GM23338 (cell line): ENCODE measurements at places on chromosomes 16 and 17. TPM values are rescaled to one million over a fixed set of nuclear protein-coding genes. Genes with fewer than 3 reads are reported as not detected.

WDR81 gene
- total RNA-seq: 14.5 and 17.6 TPM in 2 replicates

DHRS7C gene
- total RNA-seq: not detected in 2 replicates

ACSM2A gene
- total RNA-seq: not detected in 2 replicates

CTRB1 gene
- not detected in 2 replicates for total RNA-seq

DPEP3 gene
- 7.9 and 18.4 TPM in 2 replicates for total RNA-seq

NPIPA8 gene
- 16.7 TPM in 1 of 2 replicates, not detected in the other for total RNA-seq

FBXW10 gene
- total RNA-seq: 0.07 TPM in 1 of 2 replicates, not detected in the other

TUBB3 gene
- total RNA-seq: 431 and 443 TPM in 2 replicates
